ENCODE measurements at places on chromosomes 1 and 21. TPM values are rescaled to one million over a fixed set of nuclear protein-coding genes. Genes with fewer than 3 reads are reported as not detected.

The DDR2 gene
- total RNA-seq, result 158 TPM

The ID3 gene
- total RNA-seq, result 57.5 TPM

The HFM1 gene
- total RNA-seq, result 0.17 TPM

The CLCA4 gene
- total RNA-seq, result not detected

The SEC16B gene
- total RNA-seq, result 1.5 TPM
